Stimulated activated CD8-positive, alpha-beta memory T cell treated with anti-CD3 and anti-CD28 coated beads, Interleukin-7, amount 100 ng/mL, for 1 hour (primary cell): ENCODE measurements at places on chromosomes 2 and 18.

DNA sequence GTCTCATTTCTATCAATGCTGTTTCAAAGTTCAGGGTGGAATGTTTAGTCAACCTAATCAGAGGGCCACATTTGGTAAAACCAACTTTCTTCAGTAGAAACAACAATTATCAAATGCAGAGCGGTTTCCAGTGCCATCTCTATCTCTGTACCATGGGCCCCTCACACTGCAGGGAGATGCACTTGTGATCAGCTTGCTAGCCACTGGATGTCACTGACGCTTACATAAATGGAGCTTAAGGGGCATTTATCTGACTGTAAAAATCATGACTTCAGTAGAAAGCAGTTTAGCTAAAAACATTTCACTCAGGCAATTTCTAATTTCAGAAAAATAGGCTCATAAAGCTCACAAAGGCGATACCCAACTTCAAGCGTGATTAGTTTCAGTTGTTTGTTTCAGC lies 678.0 kb downstream of the ZEB2 start:
- no peak for DNase-seq

DNA sequence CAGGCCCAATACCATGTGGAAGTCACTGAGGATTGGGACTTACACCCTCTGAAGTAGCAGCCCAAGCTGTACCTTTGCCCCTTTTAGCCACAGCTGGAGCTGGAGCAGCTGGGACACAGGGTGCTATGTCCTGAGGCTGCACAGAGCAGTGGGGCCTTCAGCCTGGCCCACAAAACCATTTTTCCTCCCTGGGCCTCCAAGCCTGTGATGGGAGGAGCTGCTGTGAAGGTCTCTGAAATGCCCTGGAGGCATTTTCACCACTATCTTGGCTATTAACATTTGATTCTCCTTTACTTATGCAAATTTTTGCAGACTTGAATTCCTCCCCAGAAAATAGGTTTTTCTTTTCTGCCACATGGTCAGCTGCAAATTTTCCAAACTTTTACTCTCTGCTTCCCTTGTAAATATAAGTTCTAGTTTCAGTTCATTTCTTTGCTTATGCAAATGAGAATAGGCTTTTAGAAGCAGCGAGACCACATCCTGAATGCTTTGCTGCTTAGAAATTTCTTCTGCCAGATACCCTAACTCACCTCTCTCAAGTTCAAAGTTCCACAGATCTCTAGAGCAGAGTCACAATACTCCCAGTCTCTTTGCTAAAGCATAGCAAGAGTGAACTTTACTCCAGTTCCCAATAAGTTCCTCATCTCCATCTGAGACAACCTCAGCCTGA lies 213.8 kb upstream of the MGAT5 start:
- no peak for DNase-seq

DNA sequence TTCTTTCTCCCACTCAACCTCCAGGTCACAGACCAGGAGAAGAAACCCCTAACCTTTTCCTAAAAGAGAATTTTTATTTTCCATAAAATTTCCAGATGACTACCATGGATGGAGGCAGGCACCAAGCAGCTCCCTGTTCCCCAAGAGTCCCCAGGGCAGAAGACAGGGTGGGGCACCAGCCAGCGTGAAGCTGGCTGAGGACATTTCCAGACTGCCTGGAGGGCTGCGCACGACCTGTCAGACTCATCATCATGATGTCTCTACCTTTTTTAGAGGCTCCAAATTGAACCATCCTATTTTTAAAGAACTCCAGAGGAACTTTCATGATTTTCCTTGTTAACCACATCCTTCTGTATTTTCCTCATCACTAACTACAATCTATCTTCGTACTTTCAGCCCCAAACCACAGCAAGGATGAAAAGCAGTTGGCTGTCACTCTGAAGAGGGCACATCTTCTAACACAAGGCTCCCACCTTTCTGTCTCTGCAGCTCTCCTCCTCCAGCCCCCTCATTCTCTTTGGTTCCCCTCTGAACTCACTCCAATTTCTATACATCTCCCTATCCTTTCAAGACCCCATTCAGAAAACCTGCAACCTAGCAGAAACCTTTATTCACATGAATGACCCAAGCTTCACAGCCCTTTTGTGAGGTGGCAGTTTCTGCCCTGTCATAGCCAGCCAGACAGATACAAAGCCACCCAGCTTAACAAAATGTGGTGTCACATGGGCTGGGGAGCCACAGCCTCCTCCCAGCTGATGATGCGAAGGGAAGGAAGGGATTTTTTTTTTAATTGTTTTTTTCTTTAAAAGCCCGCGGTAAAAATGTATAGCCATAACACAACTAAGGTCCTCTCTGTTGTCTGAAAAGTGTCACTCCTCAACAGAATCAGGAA lies 11.1 kb downstream of the AMMECR1L start:
- no peak for DNase-seq

DNA sequence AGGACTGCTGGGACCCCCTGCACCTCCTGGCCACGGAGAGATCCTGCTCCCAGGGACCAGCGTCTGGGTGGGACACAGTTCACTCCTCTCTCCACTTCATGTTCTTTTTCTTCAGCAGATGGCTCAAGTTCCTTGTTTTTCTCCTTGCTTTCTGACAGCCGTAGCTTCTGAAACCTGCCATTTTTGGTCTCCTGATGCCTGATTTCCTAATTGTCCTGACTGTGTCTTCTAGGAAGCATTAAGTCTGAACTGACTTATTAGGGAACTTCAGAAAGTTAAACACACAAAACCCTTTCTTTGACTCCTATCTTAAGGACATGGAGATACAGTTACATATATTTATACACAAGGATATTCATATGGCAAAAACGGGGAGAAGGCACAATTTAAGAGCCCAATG lies 22.7 kb downstream of the CNNM4 start:
- DNase-seq, result no peak

- no peak for DNase-seq
Observed at GRCh38 chr2:54287532-54287931, 31.5 kb upstream of the TSPYL6 start.

- no peak for DNase-seq
Observed at GRCh38 chr2:225030203-225030602, 12.1 kb downstream of the DOCK10 start.

DNA sequence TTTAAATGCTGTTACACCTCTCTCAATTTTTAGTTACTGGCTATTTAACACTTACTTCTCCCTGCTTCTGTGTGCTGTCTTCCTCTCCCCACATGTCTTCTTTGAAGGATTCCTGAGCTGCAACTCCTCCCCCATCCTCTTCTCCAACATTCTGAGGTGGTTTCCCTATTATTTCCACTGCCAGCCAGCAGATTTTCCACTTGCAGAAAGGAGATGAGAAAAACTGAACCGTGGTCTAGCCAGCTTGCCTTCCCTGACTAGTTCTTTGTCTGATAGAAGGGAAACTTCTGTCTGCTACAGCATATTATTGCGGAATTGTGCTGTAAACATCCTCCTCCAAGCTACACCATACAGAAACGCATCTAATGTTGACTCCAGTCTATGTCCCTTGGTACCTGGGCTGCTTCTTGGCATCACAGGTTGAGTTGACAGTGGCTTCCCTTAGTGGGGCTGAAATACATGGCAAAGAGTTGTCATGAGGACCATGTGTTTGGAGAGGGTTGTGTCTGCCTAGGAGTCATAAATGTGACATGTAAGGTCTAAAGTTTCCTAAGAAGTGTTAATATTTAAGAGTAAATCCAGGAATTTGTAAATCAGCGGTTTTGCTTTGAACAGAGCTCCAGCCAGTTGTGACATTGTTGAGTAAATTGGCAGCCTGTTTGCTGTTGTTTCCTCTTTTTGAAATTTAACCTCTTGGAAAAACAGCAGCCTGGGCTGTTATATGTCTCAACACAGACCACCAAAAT lies 68.3 kb upstream of the RND3 start:
- DNase-seq, result no peak

DNA sequence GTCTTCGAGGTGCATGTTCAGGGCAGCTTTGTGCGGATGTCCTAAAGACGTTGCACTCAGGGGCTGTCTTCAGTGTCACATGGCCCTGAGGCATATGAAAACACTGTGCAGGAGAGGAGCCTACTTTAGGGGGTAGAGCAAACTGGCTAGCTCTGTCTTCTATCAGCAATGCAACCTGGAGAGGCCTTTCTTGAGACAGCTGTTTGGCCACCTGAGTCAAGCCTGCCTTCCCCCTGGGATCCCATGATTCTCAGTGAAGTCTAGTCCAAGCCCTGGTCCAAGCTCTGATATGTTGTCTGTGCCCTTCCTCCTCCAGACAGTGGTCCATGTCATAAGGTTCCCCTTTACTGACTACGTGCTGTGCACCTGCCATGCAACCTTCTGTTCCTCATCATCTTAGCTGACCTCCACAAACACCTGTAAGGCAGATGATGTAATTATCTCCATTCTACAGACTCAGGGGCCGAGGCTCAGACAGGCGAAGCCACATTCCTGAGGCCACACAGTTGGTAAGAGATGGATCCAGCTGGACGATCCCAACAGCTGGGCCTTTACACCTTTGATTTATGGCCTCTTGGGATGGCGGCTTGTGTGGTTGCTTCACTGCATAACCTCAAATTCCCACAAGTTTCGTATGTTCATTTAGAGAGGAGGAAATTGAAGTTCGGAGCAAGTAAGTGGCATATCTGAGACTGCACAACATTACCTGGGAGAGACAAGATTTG lies 109.9 kb downstream of the COPS8 start:
- no peak for DNase-seq

DNA sequence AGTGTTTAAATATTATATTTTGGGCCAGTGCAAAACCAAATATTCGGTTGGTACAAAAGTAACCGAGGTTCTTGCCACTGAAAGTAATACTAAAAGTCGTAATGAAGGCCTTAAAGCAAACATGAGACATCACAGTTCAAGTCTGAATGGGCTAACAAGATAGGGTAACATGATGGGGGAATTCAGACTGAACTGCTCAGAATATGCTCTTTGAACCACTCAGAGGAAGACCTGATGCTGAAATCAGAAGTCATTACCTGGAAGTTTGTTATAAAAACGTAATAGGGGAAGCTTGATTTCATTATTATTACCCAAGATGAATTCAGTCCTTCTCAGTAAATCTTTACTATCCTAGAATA lies 26.6 kb downstream of the CDKL4 start:
- no peak for DNase-seq

GRCh38 chr2:239143858-239144712 lies 256.7 kb downstream of the HDAC4 start:
- no peak for DNase-seq

DNA sequence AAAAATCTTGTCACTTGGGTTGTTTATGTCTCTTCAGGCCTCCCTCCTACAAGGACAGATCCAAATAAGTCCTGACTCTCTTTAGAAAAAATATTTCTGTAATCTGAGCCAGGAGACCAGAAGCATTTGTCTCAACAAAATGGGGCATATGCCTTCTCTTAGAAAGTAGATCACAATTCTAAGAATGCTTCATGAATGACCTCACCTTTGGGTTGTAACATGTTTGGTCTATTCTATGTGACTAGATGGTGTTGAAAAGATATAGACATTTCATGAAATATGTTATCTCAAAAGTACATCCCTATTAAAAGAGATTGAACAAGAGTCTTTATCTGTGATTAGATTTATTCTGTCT lies 159.0 kb upstream of the SETBP1 start:
- no peak for DNase-seq

DNA sequence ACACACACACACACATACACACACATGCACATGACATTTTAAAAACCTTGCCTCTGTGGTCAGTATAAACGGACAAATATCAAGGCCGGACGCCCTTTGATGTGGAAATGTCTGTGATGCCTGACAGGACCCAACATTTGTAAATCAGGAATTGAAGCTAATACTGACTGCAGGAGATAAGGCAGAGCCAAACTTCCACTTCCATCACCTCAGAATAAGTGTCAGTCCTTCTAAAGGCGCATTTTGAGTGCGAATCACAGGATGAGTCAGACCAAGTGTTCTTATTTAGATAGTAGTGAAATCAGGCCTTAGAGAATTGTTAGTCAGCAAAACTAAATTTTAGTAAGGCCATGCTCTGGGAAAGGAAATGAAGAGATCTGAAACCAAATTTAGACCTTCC lies 211.7 kb upstream of the LRATD1 start:
- DNase-seq, result no peak
